ENCODE measurements at places on chromosomes 3 and 15.

DNA sequence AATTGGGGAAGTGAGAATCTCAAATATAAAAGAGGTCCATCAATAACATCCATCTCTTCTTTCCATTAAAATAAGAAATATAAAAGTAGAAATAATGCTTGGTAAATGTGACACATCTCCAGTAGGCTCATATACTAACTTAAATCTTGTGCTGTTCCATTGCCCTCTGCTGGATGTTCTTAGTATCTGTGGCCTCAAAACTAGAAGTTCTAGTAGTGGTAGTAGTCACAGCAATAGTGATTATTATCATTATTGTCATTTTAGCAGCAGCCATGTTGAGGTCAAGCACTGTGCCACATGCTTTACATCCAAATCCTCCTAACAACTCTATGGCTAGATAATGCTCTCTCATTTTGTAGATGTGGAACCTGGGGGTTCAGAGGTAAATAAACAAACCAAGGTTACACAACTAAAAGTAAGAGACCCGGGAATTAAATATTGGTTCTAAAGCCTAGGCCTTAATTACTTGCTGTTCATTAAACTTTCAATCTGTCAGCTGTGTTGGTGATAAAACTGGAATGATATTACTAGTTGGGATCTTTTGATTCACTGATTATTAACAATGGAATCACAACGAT lies 20.2 kb upstream of the BTLA start:
- DNase-seq = peak; percentile 81

DNA sequence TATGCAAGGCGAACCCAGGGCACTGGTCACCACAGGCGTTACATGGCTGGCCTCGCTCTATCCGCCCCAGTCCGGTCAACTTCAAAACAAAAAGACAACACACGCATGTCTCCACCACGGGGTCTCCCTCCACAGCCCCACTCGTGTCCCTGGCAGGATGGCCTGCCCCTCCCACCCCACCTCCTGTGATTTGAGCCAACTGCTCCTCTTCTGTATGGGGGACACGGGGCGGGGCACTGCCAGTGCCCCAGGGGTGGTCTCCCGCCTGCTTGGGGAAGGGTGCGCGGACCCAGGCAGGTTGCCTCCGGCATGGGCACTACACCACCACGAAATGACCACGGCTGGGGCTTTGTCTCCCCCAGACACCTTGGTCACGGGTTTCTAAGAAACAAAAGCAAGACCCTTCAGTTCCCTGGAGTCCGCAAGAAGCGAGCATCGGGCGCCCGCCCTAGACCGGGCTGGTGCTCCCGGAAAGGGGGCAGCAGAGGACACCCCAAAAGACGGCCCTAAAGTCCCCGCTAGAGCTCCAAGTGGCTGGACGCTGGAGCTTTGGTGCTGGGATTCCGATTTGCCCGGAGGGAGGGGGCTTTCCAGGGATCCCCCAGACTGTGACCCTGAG lies 219.3 kb upstream of the PRICKLE2 start:
- peak; percentile 70 for DNase-seq

- DNase-seq = no peak
Measured at GRCh38 chr3:161894657-161895056, 398.0 kb downstream of the OTOL1 start.

DNA sequence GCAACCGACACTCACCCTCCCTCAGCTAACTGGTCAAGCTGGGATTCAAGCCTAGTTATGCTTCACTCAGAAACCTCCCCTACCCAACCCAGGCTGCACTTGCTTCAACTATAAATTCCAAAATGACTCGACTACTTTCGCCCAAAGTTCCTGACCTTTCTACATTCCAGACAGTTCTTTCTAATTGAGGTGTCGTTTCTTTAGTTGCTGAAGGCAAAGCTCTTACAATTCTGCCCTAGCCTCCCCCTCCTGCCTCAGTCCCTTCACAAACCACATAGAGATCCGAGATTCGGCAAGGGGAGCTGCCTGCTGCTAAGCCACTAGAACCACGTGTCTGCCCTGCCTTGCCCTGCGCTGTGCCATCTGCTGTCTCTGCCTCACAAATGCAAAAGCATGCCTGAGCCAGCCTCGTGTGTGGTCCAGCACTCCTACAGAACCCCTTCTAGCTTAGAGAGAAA lies 74.7 kb upstream of the SH3GL3 start:
- peak; percentile 35 for DNase-seq

- DNase-seq = no peak
Measured at GRCh38 chr3:19645093-19645492, 288.9 kb downstream of the EFHB start.

- DNase-seq = no peak
Measured at GRCh38 chr3:161163297-161163696, 57.8 kb upstream of the NMD3 start.
